Posterior vena cava (tissue), 2 donors: ENCODE measurements at places on chromosomes 1 and 21.

DNA sequence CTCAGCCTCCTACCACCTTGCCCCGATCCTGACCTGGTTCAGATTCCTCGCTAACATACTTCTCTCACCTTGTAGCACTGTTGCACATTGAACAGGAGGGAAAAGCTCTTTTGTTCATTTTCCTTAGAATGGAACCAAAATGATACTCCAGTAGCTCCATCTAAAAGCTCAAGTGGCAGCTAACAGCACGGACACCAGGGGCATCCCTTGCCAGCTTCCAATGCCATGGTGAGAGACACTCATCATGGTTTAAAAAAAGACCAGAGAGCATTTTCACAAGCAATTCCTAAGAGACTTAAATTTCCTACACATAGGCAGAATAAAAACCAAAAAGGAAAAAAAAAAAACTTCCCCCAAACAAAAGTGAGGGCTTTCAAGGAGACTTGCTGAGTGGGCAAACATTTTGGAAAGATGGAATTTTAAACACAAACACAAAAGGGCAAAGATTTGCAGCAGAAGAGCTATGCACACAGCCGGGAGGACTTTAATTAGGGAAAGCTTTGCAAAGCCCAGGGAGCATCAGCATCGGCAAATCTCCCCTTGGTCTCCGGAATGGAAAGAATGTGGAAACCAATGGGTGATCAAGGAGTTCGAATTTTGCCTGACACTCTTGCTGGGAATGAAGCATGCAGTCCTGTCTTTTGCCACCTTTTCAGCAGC, 84.3 kb downstream of the CAPZB start:
- no peak for DNase-seq

DNA sequence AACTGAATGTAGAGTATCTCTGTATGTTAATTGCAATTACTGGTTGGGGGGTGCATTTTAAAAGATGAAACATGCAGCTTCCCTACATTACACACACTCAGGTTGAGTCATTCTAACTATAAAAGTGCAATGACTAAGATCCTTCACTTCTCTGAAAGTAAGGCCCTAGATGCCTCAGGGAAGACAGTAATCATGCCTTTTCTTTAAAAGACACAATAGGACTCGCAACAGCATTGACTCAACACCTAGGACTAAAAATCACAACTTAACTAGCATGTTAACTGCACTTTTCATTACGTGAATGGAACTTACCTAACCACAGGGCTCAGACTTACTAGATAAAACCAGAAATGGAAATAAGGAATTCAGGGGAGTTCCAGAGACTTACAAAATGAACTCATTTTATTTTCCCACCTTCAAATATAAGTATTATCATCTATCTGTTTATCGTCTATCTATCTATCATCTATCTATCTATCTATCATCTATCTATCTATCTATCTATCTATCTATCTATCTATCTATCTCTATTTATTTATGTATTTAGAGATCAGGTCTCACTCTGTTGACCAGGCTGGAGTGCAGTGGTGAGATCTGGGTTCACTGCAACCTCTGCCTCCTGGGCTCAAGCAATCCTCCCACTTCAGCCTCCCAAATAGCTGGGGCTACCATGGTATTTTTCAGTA, 47.8 kb downstream of the CHML start:
- DNase-seq, result no peak

DNA sequence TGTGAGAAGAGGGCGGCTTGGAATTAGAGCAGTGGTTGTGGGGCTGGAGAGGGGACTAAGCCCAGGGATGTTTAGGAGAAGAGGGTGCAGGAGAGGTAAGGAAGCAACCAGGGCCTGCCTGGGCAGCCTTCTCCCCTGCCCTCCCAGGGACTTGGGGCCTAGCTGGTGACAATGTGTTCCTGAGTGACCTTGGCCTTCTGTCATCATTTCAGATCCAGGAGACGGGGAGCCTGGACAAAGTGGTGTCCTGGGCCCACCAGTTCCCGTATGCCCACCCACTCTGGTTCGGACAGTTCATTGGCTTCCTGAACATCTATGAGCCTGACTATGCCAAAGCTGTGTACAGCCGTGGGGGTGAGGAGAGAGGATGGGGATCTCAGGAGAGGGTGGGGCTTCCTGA, 11.8 kb downstream of the CYP4B1 start:
- DNase-seq, result no peak

DNA sequence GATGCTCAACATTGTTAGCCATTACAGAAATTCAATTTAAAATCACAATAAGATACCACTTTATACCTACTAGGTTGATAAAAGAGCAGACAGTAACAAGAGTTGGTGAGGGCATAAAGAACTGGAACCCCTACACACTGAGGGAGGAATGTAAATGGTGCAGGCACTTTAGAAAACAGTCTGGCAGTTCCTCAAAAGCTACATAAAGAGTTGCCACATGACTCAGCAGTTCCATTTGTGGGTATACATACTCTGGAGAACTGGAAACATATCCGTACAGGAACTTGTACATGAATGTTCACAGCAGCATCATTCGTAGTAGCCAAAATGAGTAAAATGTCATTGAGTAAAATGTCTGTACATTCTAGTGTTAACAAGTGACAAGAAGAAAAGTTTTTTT, 17.0 kb downstream of the NSL1 start:
- no peak for DNase-seq

GRCh38 chr1:204417074-204417997, 5.7 kb upstream of the PPP1R15B start:
- peak; percentile 87 for DNase-seq

GRCh38 chr1:173117761-173118160, 67.0 kb upstream of the TNFSF18 start:
- no peak for DNase-seq

DNA sequence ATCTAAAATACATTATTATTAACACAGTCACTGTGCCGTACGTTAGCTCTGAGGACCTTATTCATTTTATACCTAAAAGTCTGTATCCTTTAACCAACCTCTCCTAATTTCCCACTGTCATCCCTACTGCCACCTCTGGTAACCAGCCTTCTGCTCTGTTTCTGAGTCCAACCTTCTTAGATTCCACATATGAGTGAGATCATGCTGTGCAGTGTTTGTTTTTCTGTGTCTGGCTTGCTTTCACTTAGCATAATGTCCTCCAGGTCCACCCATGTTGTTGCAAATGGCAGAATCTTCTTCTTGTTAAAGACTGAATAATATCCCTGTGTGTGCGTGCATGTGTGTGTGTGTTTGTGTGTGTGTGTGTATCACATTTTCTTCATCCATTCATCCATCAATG, 64.2 kb downstream of the ETS2 start:
- DNase-seq, result no peak

DNA sequence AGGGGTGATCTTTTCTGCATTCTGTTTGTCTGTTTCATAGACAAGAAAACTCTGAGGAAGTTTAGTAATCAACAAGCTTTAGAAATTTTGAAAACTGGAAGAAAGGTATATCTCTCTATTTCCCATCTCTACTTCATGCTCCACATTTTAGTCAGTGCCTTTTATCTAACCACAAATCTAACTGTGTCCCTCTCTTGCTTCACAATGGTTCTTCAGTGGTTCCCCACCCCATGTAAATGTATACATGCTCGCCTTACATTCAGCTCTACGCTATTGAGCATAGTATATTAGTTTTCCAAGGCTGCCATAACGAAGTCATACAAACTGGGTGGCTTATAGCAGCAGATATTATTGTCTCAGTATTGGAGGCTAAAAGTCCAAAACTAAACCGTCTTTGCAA, 14.4 kb upstream of the SAMSN1 start:
- DNase-seq, result no peak

DNA sequence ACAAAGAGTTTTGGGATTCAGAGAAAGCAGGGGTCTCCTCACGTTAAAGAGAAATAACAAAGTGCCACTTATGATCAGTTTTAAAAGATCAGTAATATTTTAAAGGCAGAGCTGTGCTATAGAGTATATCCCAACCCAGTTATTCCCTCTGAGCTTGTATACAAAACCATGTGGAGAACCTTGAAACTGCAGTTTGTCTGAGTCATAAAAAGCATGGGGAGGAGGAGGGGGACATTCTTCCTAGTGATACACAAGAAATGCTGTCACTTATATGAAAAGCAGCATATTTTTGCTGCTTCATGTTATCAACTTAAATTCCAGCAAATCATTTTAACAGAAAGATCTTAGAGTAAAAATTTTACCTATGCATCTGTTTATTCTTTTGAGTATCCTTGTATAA, 244.5 kb downstream of the GPR52 start:
- DNase-seq, result no peak

- DNase-seq, result no peak
Observed at GRCh38 chr1:46248122-46248920, 758 bp downstream of the RAD54L start.

GRCh38 chr1:209434066-209434465, 149.4 kb upstream of the CAMK1G start:
- DNase-seq, result no peak

DNA sequence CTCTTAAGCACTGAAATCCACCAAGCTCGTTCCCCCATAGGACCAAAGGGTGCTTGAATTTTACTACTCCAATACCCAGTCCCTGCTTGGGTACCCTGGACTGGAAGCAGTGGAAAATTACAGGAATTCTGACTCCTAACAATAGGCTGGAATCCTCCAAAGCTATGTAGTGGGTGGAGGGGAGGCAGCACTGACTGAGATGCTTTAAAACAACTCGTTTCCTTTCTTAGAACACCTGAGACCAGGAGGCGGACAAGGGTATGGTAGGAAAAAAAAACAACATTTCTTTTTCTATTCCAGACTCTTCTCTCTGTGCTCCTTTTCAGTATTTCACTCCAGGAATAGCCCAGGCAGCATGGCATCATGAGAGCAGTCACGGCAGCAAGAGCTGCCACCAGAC, 2.3 kb downstream of the PEF1 start:
- no peak for DNase-seq

DNA sequence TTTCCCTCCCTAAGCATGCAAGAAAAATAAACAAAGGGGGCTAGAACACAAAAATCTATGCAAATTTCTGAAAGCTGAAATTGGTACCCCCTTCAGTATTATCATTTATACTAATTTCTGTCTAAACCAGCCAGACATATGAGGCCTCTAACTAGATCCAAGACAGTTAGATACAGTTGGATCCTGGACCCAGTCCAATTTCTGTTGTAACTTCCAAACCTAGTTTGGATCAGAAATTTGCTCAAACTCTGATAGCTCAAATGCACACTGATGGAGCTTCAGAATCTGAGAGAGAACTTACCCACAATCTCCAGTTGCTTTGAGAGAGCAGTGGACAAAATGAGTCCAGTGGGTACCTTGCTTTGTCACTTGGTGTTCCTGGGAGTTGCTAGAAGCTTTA, 11.9 kb downstream of the CEP350 start:
- no peak for DNase-seq

GRCh38 chr1:101371259-101371658, 134.4 kb downstream of the S1PR1 start:
- no peak for DNase-seq

DNA sequence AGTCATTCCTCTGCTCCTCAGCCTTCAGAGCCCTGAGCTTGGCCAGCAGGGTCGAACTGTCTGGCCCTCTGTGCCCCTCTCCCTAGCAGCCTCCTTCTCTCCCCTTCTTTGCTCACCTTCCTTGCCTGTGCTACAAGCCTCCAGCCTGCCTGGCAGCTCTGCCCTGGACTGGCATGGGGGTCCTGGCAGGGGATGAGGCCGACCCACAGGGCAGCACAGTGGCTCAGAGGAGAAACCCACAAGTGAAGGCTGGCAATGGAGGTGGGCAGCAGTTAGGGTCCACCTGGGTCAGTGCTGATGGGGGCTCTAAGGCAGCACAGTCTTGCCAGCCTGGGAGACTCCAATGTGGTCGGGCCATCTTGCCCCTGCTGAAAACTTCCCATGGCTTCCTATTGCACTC, 274.2 kb downstream of the GRIK3 start:
- peak; percentile 66 for DNase-seq

- peak; percentile 76 for DNase-seq
Observed at GRCh38 chr1:202628646-202629215, 81.5 kb downstream of the SYT2 start.

DNA sequence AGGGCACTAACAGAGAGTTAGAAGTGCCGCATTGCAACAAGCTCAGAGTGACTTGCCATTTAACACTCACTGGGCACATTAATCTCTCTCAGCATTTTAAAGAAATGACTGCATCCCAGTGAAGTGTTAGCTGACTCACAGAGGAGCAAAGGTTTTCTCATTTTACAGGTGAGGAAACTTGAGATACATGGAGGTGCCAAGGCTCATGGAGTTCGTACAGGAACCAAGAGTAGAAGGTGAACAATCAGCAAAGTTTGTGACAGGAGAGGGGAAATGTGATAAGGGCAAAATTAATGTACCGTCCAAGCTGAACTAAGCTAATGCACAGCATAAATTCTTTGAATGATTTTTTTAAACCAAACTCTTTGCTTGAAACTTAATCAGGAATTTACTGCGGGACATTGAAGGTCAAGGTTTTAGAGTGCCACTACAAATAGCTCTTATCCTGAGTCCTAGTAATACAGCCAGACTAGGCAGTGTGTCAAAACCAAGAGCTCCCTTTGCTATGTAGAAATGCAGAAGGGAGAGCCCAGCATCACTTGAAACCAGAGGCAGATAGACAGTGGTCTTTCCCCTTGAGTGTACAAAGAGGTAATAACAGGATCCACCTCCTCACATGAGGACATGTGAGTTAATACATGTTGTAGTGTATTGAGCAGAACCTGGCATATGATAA, 22.4 kb upstream of the NTPCR start:
- DNase-seq, result no peak

- no peak for DNase-seq
Observed at GRCh38 chr1:185438936-185439335, 121.9 kb upstream of the IVNS1ABP start.

DNA sequence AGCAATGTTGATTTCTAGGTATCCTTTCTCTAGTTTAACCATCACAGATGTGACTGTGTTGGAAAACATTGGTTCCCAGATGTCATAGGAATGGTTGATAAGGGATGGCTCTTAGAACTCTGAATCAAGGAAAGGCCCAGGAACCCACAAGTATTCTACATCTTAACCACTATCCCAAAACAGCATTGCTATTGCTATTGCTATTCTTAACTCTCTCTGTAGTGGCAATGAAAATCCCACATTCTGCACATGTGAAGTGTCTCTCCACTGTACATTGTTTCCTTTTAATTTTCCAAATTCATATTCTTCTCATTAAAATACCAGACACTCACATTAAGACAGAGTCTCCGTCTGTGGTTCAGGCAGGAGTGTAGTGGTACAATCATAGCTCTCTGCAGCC, 420.4 kb upstream of the RUNX1 start:
- DNase-seq, result no peak

DNA sequence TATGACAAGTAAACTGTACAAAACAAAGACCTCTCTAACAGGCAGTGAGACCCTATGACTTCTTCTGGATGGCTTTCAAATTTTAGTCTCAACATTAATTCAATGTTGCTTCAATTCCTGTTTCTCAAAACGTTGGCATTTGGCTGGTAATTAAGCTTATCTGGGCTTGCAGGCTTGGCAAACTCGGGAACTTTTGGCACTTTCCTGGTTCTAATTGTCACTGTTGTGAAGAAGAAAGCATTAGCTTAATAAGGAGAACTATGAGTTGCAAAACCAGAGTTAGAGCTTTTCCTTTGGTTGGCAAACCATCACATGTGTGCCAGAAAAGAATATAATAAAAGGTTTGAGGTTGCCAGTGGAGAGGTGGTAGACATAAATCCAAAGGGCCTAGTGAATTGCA, 698.3 kb downstream of the LRRIQ3 start:
- no peak for DNase-seq
